Naive thymus-derived CD4-positive, alpha-beta T cell (primary cell): ENCODE measurements at places on chromosomes 13 and 19. TPM values are rescaled to one million over a fixed set of nuclear protein-coding genes. Genes with fewer than 3 reads are reported as not detected.

DNA sequence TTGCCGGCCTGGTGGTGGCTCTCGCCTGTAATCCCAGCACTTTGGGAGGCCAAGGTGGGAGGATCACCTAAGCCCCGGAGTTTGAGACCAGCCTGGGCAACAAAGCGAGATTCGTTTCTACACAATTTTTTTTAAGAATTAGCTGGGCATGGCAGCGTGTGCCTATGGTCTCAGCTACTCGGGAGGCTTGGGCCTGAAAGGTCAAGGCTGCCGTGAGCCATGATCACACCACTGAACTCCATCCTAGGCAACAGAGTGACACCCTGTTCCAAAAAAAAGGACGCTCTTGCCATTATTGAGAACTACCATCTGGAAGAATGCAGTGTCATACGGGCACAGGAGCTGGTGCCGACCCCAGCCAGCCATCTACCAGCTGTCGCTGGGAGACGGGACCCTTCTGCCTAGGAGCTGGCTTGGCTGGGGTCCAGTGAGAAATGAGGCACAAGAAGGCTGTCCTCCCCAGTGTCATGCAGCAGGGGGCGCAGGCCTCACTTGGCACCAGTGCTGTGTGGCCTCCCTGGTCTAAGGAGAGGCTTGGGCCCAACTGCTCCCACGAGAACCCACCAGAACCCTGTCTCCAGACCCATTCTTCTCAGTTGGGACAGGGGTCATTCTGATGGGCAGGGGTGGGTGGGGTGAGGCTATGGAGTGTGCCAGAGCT, 12.2 kb upstream of the RELB start:
- DNase-seq = peak; percentile 52

CEACAM16 gene
- total RNA-seq = not detected

GRCh38 chr13:40333226-40333625, 333.2 kb downstream of the FOXO1 start:
- no peak for DNase-seq

DNA sequence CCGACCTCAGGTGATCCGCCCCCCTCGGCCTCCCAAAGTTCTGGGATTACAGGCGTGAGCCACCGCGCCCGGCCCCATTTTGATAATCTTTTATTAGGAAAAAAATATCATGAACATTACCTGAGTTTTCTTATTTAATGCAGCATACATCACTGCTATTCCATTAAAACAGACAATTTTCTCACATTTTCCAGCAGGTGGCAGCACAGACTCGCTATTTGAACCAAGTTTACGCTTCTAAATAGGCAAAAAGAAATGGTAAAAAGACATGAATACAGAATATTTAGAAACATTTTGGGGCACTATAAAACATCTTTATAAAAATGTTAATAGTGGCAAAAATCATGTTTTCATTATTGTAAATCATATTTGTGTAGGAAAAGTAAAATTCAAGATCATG, 903.1 kb downstream of the SLITRK6 start:
- peak; percentile 15 for DNase-seq

DNA sequence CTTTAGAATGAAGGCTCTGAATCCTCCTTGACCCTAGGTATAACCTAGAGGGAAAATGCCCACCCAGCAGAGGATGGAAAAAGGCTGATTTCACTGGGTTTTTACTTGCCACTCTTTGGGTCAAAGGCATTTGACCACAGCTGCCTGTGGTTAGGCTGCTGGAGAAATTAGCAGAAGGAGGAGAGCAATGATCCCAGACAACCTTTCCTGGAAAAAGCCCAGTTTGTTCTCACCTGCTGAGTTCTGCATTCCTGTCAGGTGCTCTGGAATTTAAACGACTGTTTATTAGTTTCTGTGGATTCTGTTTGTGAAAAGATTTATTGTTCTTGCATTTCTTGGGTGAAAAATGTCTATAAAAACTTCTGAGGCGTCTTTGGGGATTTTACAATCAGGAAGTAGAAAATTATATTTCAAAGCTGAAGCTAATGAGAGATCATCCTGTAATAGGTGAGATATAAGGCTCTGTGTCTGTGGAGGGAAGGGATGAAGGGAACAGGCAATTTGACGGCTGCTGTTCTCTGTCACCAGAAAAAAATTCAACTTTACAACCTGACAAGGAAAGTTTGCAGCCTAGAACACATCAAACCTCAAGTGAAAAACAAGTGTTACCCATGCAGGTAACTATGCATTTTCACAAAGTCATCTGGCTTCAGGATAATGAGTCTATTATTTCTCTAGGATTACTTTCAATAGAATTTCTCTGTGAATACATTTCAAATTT, 519.7 kb downstream of the DIAPH3 start:
- no peak for DNase-seq

DNA sequence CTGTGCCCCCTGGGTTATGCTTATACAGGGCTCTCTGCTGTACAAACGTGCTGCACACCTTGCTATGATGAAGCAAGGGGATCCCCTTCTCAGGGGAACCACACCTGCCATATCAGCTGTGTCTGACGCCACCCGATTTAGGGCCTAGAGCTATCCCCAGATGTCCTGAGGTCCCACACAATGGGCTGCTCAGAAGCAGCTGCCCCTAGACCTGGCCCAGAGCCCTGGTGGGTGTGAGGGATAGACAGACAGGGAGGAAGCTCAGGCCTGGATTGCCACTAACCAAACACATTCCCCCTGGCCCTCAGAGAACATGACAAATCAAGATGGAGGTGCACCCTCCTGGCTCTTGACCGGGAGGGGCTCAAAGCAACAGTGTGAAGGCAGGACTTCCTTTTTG, 59.3 kb downstream of the TSHZ3 start:
- no peak for DNase-seq

ZNF880 gene
- total RNA-seq = 25.4 TPM

GRCh38 chr13:65026505-65026904, 2203.6 kb downstream of the PCDH9 start:
- DNase-seq = no peak

DNA sequence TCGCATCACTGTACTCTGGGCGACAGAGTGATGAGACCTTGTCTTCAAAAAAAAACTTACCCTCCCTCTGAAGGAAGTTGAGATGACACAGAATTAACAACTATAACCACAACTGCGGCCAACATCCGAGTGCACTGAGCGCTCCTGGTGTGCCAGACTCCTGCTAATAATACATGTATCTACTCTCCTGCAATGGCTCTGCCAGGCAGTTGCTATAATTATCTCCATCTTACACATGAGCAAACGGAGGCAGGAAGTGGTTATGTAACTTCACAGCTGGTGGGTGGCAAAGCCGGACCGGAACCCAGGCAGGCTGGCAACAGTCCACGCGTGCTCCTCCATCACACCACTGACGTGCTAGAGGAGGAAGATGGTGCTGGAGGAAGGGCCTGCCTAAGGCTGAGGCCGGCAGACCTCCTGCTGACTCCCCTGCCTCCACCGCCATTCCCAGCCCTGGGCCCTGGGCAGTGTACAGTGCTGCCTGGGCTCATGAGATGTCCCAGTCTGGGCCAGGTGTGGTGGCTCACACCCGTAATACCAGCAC, 12.6 kb downstream of the XRCC1 start:
- DNase-seq = peak; percentile 75
